ENCODE measurements at places on chromosomes 12 and 14. TPM values are rescaled to one million over a fixed set of nuclear protein-coding genes. Genes with fewer than 3 reads are reported as not detected.

- no peak for DNase-seq
These were observed 104.2 kb upstream of the LGR5 start for GRCh38 chr12:71335151-71335962.

DNA sequence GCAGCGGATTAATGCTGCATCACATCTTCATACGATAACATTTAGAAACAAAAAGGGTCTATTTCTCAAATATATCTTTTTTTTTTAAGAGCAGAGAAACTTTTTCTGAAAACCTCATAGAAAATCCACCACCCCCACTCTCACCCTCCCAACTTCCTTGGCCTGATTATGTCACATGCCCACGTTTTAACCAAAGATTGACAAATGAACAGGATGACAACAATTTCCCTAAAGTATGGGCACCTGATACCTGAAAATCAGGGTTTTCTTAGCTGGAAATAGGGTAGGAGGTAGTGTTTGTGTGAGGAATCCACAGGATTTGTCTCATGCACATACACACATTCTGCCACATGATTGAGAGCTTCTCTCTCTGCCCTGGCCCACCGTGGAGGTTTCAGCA, 74.7 kb upstream of the MDM1 start:
- DNase-seq, result no peak

GRCh38 chr12:108594-108993, 42.0 kb downstream of the IQSEC3 start:
- DNase-seq, result peak; percentile 12

GRCh38 chr14:99260587-99261551, 11.1 kb downstream of the BCL11B start:
- DNase-seq, result no peak

DNA sequence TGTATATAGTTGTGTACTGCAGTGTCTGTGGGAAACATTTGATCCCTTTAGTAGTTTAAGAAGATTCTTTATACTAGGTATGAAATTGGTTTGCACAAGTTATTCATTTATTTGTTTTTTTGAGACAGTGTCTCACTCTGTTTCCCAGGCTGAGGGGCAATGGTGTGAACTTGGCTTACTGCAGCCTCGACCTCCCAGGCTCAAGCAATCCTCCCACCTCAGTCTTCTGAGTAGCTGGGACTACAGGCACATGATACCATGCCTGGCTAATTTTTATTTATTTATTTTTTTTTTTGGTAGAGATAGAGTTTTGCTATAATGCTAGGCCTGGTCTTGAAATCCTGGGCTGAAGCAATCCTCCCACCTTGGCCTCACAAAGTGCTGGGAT, 209.4 kb downstream of the RASSF9 start:
- no peak for DNase-seq

The GLT8D2 gene
- 6.0 TPM for total RNA-seq

The BICDL1 gene
- 0.89 TPM for total RNA-seq

- DNase-seq, result no peak
These were observed 5.6 kb upstream of the ADGRD1 start for GRCh38 chr12:130948136-130948535.

DNA sequence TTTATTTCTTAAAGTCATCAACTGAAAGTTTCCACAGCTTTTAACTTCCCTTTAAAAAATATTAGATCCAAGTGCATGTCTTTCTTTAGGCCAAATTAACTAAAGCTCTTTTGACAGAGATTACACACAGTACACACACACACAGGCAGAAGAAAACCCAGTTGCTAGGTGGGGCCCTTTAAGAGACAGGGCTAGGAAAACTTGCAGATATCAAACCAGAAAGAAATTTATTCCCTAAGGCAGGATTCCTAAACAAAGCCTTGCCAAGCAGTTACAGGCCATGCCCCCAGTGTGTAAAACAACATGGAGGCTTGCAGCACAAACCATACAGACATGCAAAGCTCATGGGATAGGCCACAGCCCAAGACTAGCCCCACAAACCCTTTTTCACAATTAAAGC, 123.4 kb downstream of the FSCB start:
- DNase-seq, result no peak

DNA sequence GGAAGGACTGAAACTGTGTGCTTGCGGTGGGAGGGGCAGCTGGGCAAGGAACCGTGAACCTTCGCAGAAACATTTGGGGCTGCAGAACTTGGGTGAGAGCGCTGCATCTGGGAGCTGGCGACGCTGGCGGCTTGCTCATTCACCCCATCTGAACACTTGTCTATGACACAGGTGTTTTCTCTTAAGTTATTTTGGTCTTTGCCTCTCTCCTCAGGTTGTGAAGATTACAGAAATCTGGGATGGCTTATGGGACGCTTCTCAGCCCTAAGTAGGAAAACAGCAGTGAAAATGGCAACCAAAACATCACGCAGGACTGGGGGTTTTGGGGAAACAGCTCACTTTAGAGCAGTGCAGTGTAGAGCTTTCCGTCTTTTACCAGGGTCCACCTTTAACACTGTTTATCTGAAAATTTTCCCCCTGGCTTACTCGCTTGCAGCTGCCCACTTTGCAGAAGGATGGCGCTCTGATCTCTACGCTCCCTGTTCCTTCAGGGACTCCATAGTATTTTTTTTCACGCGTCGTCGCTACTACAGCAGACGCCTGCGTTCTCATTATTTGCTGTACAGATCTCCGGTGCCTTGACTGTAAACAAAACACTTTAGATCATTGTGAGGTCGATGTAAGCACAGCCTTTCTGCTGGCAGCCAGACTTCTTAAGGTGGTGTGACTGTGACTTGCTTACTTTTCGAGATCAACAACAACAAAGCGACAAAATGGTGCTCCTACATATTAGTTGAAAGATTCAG, 2.7 kb upstream of the CDKN1B start:
- peak; percentile 63 for DNase-seq

The C12orf50 gene
- not detected for total RNA-seq

DNA sequence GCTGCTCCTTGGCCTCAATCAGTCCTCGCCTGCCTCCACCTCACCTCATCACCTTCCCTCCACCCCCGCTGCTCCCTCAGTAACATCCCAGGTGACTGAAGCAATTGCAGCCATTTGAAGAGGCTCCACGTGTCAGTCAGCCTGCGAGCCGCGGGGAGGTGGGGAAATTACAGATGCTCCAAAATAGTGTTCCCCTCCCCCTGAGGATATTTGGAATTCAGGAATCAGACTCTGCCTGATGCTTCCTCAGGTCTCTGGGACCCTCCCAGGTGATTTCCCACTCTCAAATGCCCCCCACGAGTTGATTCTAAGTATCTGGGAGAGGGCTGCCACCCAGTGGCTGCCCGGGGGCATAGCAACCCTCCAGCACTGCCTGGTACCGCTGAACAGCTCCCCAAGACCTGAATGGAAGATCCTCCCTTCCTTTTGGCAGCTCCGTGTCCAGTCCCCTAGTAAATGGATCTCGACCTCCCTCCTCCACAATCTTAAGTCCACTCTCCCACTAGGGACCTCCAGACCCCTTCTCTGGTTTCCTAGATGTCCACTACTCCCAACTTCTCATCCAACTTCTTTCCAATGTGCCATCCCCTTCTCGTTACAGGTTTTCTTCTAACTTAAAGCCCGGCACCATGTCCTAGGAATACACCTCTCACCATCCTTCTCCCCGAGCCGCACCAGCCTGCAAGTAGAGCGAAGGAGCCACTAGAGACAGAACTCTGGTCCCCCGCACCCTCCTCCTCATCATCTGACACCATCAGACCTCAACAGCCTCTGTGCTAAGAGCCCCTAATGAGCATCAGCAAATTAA, 1.4 kb upstream of the ASIC1 start:
- DNase-seq, result peak; percentile 52

The ETFBKMT gene
- 1.3 TPM for total RNA-seq

GRCh38 chr12:93041416-93041815, 112.3 kb upstream of the EEA1 start:
- no peak for DNase-seq

The PACS2 gene
- total RNA-seq, result 11.0 TPM

The AQP2 gene
- not detected for total RNA-seq

- DNase-seq, result no peak
These were observed 59.7 kb downstream of the CAPZA3 start for GRCh38 chr12:18797604-18798003.

- peak; percentile 93 for DNase-seq
These were observed at the start of gene PAWR for GRCh38 chr12:79690638-79691510. Gene PAWR, minus strand, starts transcription at chr12:79690964. Its CDS starts 720 bp downstream, at chr12:79690244.

GRCh38 chr12:79001404-79001803, 136.8 kb downstream of the SYT1 start:
- no peak for DNase-seq

The SSPN gene
- 4.1 TPM for total RNA-seq

GRCh38 chr14:100780246-100780645, 45.7 kb upstream of the MEG3 start:
- no peak for DNase-seq

GRCh38 chr14:102947321-102948103, 25.0 kb downstream of the AMN start:
- no peak for DNase-seq

GRCh38 chr14:36870776-36871175, 209.1 kb downstream of the PAX9 start:
- DNase-seq, result peak; percentile 3

GRCh38 chr14:92500491-92500941, 13.1 kb upstream of the RIN3 start:
- peak; percentile 18 for DNase-seq

GRCh38 chr12:24788886-24789285, 160.0 kb downstream of the BCAT1 start:
- peak; percentile 61 for DNase-seq

The TMEM233 gene
- total RNA-seq, result not detected

GRCh38 chr14:70789961-70790360, 19.4 kb downstream of the MAP3K9 start:
- no peak for DNase-seq

- peak; percentile 20 for DNase-seq
These were observed 250.0 kb downstream of the MED13L start for GRCh38 chr12:116027551-116027821.

GRCh38 chr14:73234029-73234428, 3.3 kb upstream of the PAPLN start:
- DNase-seq, result no peak

GRCh38 chr14:54169254-54169924, 212.8 kb upstream of the BMP4 start:
- DNase-seq, result peak; percentile 84

DNA sequence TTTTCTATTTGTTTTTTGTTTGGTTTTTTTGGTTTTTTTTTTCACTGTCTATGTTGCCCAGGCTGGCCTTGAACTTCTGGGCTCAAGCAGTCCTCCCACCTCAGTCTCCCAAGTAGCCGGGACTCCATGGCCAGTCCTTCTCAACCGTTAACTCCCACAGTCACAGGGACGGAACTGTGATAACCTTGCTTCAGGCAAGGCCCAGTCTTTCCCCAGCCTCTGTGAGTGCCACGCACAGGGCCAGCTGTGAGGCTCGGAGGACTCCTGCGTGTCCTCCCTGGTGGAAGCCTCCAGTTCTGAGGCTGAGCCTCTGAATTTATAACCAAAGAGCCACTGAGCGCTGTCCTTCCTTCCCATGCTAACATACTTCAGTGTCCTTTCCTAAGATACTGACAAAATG, 23.7 kb downstream of the PSMC1 start:
- no peak for DNase-seq

GRCh38 chr14:90903101-90903500, 86.9 kb upstream of the TTC7B start:
- DNase-seq, result peak; percentile 55

The MYL2 gene
- not detected for total RNA-seq

DNA sequence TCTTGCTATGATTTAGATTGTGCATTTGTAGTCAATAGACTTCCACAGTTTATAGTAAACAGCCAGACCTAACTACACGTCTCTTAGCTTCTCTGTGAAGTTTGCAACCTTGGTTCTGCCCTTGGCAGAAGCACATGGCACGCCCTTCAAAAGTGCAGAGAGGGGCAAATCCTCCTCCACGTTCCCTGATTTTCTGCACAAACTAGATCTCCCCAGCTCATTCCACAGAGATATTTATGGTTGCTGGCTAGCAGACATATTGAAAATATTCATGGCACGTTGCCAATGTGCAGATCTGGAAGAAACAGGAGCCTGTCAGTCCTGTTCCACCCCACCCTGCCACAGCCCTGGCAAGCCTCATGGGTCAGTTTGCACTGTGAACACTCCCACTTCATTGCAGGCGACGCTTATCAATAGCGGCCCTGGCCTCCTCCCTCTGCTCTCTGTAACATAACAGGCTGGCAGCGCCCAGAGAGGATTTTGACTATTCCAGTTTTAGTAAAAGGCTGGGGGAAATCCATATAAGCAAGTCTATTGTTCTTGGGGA, 6.5 kb upstream of the LGALS3 start:
- DNase-seq, result no peak

- peak; percentile 94 for DNase-seq
These were observed 221.9 kb downstream of the PELI2 start for GRCh38 chr14:56339855-56340701.

DNA sequence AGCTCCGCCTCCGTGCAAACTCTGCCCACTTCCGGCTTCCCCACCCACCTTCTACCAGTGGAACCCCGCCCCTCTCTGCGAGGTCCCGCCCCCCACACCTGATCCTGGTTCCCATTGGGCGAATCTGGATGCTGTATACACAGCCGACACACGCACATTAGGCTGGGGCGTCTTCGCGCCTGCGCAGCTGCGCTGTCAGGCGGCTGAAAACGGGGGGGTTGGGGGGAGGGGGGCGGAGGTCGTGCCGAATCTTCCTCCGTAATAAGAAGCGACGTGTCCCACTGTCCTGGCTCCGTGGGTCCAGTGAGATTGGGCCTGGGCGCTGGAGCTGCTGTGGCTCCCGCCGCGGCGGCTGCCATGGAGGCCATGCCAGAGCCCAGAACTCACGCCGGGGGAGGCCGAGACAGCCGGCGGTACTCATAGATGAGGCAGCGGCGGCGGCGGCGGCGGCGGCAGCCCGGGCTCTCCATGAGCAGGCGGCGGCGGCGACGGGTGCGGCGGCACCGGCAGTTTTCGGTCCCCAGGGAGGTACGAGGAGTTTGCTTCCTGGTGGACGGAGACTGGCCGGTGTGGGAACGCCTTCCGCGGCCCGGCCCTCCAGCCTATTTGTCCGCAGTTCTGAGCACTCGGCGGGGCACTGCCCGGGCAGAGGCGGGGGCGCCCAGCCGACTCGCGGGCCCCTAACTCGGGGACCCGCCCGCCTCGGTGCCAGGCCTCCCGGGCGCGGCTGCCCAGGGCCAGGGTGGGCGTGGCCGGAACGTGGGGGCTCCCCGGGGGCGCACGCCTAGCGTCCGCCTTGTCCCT, 64.5 kb downstream of the KLHL28 start:
- DNase-seq, result peak; percentile 94

The RIPK3 gene
- total RNA-seq, result not detected

The CCDC60 gene
- not detected for total RNA-seq

DNA sequence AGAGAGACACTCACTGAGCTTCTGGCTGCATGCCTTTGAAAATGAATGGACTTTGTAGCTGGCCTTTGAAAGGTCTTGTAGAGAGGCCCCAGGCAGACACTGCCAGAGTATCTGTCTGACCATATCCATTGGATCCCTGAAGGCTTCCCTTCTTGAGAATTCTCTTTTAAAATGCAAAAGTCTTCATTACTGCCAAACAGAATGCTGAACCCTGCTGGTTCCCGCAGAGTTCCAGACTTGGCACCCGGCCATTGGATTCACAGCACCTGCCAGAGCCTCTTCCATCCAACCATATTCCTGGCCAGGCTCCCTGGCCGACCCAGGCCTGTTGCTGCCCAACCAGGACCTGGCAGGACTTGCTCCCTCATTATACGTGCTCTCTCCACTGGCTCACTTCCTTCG, 182.5 kb downstream of the GXYLT1 start:
- DNase-seq, result no peak

The LRTM2 gene
- total RNA-seq, result not detected

GRCh38 chr12:116150001-116150400, 127.5 kb downstream of the MED13L start:
- DNase-seq, result peak; percentile 40

The OVCH1 gene
- total RNA-seq, result not detected

The KERA gene
- total RNA-seq, result not detected

Data from M059J (cell line).